Thymus (tissue), 14 donors: ENCODE measurements at places on chromosomes 3 and 15.

DNA sequence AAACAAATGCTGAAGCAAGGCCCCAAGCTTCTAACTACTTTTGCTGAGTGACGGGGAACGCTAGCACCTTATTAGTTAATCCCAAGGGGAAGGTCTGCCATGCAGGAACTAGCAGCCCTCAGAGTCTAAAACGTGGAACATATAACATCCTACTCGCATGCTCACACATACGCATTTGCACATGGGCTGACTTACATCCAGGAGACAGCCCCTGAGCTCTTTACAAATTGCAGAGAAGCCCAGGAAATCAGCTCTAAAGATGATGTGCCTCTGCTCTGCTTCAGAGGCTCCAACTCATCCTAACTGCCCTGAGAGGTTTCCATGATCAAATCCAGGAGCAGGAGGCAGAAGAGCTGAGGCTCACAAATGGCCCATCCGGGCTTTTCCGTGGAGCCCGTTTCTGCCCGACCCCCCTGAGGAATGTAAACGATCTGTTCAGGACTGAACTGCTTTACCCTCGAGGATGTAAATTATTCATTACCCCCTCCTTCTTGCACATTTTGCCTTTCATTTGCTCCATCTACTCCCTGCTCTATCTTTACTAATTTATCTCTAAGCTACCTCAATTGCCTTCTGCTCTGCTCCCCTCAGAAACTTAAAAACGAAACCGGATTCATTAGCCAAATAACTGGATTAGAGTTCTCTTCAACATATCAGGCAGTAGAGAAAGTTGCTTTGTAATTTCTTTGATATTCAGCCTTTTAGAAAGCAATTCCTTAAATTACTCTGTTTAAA is 141.9 kb upstream of the CCDC54 start:
- peak overlapping the region; percentile 24 for H3K4me3 ChIP-seq
- H3K27ac ChIP-seq = no peak overlapping the region
- no peak for DNase-seq
- no peaks in the 10 kb centered on the region for H3K36me3 ChIP-seq
- no peaks in the 10 kb centered on the region for H3K4me1 ChIP-seq

DNA sequence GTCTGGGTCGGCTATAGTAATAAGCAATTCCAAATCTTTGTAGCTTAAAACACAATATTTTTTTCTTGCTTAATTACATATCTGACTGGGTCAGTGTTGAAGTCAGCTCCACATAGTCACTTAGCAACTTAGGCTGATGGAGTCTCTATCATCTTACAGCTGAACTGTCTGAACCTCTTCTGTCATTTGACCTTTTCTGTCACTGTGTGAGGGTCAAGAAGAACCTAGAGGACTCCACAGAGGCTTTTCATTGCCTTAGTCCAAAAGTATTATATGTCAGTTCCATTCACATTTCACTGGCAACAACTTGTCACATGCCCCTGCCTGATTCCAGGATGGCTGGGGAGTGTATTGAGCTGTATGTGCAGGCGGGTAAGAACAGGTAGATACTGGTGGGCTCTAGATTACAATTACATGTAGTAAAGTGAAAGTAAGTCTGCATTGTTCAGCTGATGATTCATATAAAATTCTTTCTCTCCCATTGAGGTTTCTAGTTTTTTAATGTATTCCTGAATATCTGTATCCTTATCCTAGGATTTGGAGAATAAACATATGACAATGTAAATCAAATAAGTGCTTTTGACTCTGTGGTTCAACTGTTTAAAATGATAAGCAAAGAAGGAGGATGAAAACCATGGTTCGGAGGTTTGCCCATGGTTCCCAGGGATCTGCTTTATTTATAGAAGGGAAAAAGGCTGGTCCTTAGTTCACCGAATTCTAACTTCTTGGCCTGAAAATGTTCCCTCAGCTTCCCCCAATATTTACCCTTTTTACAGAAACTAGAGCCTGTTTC is 5.8 kb upstream of the ARPP21 start:
- DNase-seq = no peak
- H3K4me3 ChIP-seq = no peak overlapping the region
- H3K27me3 ChIP-seq = peaks cover under 1% of the 10 kb centered on the region
- no peak overlapping the region for H3K27ac ChIP-seq
- H3K36me3 ChIP-seq = no peaks in the 10 kb centered on the region

DNA sequence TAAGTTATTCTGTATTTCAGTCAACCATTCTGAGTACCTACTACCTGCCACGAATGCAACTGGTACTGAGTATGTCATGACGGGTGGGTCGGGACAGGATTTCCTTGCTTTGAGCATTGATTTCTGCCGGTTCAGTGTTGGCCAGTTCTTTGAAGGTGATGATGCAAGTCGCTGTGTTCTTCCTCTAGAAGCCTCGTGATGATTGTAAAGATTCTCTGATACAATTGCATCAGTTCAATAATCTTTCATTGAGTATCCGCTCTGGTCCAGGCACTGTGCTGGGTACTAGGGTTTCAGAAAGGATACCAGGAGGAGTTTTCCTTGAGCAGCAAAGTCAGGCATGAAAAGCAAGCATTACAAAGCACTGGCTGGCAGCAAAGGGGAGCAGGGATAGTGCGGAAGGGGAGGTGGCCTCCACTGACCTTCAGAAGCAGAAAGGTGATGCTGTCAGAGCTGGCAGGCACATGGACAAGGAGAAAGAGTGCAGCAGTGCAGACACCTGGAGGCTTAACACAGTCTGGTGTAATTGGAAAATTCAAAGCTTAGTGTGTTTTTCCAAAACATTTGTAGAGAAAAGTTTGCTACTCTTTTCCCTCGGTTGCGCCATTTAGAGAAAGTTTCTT is 100.1 kb downstream of the RPL39L start:
- no peak overlapping the region for H3K27ac ChIP-seq
- no peaks in the 10 kb centered on the region for H3K27me3 ChIP-seq
- peaks cover 24% of the 10 kb centered on the region for H3K4me1 ChIP-seq
- H3K4me3 ChIP-seq = no peak overlapping the region
- H3K36me3 ChIP-seq = peaks cover 16% of the 10 kb centered on the region

DNA sequence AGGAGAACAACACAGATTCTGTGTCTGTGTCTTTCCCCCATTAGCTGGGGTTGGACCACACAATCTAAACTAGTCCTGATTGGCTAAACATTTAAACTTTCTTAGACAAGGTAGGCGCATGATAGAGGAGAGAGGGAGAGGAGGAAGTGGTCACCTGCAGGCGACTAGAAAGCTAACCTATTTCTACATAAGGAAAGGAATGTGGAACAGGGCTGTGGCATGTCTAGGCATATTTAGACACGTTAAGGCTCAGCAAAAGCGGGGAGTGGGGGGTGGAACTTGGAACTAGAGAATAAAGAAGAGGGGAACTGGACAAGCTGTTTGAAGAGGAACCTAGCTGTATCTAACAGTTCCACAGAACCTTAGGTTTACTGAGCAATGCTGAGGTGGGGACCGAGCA is 12.8 kb downstream of the LRRC28 start:
- peaks cover 4% of the 10 kb centered on the region for H3K4me1 ChIP-seq
- no peak for DNase-seq
- H3K27me3 ChIP-seq = no peaks in the 10 kb centered on the region
- H3K36me3 ChIP-seq = no peaks in the 10 kb centered on the region

- peaks cover 14% of the 10 kb centered on the region for H3K4me1 ChIP-seq
- DNase-seq = no peak
- H3K36me3 ChIP-seq = no peaks in the 10 kb centered on the region
- no peaks in the 10 kb centered on the region for H3K27me3 ChIP-seq
Observed at GRCh38 chr3:72659596-72659995, 188.6 kb downstream of the SHQ1 start.

DNA sequence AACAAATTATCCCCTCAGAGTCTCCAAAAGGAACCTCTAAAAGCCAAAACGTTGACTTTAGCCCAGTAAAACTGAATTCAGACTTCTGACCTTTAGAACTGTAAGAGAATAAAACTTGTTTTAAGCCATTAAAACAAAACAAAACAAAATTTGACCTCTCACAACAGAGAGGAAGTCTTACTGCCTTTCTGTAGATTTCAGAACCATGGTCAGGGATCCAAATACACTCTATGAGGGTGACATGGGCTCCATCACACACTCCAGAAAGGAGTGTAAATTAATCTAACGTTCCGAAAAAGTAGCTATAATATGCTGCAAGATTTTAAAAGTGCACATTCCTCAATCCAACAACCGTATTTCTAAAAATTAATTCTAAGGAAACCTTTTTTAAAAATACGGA is 19.2 kb upstream of the RPL14 start:
- DNase-seq = no peak
- H3K27ac ChIP-seq = no peak overlapping the region
- no peaks in the 10 kb centered on the region for H3K4me1 ChIP-seq
- no peaks in the 10 kb centered on the region for H3K27me3 ChIP-seq

- no peaks in the 10 kb centered on the region for H3K36me3 ChIP-seq
- peaks cover 17% of the 10 kb centered on the region for H3K4me1 ChIP-seq
- no peak overlapping the region for H3K4me3 ChIP-seq
Observed at GRCh38 chr15:91468871-91469580, 369.0 kb downstream of the SV2B start.
